ENCODE measurements at places on chromosomes 13 and 19. TPM values are rescaled to one million over a fixed set of nuclear protein-coding genes. Genes with fewer than 3 reads are reported as not detected.

Gene CGB2
- polyA plus RNA-seq = not detected

DNA sequence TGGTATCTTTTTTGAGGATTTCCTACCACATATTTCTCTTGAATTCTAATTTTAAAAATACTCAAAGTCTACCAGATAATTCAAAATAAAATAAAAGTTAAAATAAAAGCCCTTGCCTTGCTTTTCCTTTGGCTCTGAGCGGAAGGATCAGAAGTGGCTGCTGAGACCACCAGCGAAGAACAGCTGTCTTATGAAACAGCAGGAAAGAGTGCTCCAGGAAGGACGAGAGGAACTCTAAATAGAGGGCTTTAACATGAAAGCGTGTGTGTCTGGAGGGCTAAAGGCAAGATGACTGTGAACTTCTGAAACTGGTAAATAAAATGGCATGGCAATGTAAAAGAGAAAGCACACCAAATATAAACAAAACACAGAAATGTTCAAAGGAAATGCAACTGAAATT, 521.5 kb upstream of the SPRY2 start:
- no peak for DNase-seq

Gene KLHL1
- polyA plus RNA-seq = 0.57 TPM

Gene ZNF99
- 0.12 TPM for polyA plus RNA-seq

DNA sequence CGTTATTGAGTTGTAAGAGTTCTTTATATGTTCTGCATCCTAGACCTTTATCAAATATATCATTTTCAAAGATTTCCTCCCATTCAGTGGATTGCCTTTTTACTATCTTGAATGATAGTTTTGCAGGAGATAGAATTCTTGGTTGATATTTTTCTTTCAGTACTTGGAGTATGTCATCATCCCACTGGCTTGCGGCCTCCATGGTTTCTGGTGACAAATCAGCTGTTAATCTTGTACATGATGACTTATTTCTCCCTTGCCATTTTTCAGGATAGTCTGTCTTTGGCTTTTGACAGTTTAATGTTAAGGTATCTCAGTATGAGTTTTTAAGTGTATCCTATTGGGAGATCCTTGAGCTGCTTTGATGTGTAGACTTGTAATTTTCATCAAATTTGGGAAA, 8.5 kb downstream of the ZNF557 start:
- no peak for DNase-seq

DNA sequence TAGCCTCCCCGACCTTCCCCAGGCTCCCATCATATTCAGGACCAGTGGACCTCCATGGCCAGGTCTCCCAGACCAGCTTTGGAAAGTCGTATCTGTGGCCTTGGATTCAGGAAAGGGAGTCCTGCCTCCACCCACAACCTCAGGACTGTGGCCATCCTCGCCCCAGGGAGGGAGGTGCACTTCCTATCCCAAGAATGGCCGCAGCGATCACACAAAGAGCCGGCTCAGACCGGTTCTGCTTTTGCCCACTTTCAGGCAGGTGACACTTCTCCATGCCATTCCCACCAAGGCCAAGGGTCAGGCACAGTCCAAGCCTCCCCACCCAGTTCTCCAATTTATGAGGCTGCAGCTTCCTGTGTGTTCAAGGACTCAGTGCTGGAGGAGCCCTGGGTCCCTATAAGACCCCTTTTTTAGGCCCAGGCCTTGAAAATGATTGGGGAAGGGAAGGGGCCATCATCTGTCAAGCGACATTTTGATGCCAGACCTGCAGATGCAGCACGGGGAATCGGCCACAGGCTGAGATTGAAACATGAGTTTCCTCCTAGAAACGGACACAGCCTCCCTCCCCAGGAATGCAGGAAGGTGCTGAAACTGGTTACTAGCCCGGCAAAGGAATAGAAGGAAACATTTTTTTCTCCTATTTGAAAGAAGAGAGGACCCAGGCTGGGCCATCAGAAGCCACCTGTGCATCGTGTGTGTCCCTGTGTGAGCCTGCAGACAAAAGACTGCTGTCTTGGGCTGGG, 65.6 kb upstream of the USE1 start:
- no peak for DNase-seq

Data from large intestine (tissue), 12 donors.